ENCODE measurements at places on chromosomes 16 and 17.
A peak's percentile ranks its signal among the peaks of the same experiment; 100 is the strongest.

DNA sequence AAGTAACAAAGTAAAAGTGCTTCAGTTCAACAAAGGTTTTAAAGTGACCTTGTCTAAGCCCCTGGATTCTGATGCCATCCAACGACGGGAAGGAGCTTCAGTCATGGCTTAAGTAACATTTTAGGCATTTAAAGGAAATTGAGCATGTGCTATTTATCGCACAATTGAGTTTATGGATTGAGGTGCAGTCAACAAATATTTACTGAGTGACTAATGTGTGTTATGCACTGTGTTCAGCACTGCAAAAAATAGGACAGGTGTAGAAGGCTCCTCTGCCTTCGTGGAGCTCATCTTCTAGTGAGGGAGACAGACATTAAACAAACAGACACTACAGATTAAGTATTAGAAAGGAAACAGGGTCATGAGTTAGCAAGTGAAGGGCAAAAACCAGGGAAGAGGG, 12.5 kb downstream of the TMIGD1 start:
- DNase-seq, result no peak

DNA sequence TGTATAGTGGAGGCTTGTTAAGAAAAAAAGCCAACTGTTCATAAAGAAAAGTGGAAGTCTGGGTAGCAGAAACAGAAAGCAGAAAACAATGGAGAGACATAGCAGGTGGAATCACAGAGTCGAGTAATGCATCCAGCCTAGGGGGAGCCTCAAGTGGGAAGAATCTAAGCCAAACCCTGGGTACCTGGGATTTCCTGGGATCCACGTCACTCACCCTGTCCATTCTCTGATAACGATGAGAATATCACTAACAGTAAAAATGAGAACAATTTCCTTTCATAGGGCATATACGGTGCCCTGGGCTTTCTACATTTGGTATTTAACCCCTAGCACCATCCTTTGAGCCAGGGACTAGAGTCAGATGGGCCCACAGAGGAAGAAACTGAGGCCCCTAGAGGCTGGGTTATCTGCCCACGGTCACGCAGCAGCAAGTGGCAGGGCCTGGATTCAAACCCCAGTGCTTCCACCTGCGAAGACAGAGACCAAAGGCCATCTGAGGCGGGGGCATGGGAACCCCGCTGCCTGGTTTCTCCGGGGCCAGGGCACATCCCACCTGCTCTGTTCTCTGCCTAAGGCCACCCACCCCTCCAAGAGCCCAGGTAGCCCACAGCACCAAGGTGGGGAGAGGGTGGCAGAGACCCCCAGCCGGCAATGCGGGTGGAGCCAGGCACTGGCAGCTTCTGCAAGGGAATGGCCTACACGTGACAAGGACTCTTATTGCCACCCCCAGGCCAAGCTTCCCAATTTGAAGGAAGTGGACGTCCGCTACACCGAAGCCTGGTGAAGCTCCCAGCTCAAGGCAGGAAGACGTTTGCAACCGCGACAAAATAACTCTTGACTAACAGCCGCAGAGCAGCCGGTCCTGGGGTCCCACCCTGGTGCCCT, 69.8 kb upstream of the PLCG2 start:
- no peak for DNase-seq

DNA sequence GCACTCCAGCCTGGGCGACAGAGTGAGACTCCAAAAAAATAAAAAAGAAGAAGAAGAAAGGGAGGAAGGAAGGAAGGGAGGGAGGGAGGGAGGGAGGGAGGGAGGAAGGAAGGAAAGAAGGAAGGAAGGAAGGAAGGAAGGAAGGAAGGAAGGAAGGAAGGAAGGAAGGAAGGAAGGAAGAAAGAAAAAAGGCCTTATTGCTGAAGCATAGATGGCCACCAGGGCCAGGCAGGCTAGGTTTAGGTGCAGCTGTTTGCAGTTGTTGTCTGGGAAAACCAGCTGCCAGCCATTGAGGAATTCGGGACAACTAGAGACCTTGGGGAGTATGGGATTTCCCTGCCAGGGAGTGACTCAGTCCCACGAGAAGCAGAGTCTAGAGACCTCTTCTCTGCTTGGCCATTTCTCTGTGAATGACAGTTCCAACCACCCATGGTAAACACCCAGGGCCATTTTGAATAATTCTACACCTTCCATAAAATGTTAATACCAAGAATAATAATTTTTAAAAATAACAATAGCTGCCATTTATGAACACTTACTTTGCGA, 31.0 kb downstream of the SCNN1B start:
- no peak for DNase-seq

DNA sequence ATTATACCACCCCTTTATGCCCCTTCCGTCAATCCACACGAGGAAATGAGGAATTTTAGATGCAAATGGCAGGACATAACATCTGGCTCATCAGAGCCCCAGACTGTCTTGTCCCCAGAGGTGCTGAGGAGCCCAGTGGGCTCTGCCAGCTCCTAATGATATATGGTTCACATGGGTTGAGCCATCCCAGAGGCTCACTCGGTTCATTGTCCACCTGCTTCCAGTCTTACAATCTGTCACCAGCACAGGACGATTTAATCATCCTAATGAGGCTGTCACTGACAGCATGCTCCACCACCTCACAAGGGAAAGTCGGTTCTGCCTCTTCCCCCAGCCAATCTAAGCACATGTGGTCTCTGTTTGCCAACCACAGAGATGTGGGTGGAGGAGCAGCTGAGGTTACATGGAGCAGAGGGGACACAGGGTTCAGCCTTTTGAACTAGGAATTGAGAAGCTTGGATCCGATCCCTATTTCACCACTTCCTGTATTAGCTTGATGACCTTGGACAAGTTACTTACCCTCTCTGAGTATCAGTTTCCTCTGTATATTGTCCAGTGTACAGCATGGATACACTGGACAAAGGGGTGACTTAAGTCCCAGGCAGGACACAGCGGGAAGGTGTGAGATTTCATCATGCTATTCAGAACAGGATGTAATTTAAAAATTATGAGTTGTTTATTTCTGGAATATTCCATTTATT, 27.0 kb upstream of the DHX8 start:
- no peak for DNase-seq

DNA sequence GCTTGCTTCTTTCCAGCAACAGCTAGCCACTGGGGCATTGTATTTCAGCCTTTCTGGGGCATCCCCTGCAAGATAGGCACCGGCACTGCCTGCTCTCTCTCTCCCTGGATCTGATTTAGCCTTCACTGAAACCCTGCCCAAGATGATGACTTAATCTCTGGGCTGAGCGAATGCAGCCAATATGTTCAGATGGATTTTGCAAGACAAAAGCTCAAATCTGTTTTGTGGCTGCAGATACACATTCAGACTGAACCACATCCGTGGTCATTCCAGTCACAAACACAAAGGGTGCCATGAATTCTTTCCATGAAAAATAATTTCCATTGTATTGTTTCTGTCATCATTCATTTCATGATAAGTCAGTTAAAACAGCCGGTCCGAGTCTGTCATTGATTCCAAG, 24.2 kb downstream of the SOST start:
- DNase-seq, result peak; percentile 76
